ENCODE measurements at places on chromosomes 2 and 18.

GRCh38 chr18:69992776-69993175, 45.1 kb upstream of the CD226 start:
- no peak for DNase-seq

DNA sequence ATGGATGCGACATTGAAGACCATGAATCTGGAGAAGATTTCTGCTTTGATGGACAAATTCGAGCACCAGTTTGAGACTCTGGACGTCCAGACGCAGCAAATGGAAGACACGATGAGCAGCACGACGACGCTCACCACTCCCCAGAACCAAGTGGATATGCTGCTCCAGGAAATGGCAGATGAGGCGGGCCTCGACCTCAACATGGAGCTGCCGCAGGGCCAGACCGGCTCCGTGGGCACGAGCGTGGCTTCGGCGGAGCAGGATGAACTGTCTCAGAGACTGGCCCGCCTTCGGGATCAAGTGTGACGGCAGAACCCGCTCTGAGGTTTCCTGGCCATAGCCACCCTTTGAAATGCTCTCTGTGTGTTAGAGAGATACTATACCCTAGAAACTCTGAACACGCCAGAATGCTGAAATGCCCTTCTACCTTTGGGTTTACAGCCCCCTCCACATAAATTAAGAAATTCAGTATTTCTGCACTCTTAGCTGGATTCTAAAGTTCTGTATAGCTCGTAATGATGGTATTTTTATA, 659 bp downstream of the CHMP1B start:
- DNase-seq: no peak

DNA sequence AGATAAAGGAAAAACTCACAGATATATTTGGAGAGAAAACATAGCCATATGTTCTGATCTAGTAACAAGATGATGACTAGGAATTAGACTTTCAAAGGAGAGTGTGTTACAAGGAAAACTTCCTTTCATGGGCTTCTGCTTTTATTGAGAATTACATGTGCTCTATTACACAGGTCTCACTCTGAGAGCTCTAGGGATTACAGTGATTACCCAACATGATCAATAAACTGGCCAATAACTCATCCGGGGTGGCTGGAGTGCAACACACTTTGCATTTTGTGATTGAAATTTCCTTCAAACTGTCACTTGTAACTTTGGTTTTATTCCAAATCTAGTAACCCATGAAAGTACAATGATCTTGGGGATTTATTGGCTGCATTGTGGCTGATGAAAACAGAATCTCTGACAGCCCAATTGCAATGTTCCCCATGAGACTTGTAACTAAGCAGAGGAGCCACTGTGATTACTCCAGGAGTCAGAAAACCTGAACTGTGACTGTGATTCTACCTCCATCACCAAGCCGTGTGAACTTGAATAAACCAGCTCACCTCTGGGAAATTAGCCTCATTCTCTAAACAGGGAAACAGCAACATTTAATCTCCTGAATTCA, 40.2 kb upstream of the LRRC30 start:
- DNase-seq: no peak

DNA sequence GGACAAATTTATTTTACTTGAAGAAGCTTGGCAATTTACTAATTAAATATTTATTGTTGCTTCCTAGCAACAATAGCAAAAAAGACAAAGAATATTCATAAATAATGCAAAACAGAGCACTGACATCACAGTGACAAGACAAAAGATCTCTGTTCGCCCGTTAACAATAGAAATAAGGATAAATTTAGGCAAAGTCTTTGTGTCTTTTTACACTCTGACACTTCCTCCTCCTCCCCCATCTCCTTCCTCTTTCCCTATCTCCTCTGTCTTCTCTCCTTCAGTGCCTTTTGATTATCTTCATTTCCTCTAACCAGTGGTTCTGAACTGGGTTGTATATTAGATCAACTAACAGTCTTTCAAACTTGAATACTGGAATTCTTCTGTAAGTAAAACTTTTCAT, 808.4 kb downstream of the ERBB4 start:
- DNase-seq: no peak

DNA sequence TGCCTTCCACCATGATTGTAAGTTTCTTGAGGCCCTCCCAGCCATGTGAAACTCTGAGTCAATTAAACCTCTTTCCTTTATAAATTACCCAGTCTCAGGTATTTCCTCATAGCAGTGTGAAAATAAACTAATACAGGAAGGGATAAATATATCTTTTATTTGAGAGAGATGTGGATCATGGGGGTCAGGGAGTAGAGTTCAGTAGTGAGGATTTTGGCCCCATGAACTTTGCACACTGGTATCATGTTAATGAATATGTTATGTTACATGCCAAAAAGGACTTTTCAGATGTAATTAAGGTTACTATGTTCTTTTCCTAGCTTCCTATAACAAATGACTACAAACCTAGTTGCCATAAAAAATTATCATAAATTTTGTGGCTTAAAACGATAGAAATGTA, 1393.7 kb downstream of the DSC3 start:
- DNase-seq: no peak

DNA sequence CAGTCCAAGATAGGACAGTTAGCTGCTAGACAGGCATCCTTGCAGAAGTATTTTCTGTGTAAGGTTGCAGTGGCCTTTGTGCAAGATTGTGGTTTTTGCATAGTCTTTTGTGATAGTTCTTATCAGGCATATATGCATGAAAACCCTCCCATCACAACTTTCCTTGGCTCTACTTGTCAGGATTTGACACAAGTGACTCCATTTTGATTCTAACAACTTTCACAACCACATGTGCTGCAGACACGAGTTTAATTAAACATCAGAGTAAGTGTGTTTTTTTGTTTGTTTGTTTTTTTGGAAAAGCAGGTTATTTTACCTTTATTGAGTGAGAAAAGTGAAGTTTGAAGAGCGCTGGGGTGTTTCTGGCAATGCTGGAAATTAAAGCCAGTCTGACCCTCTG, 902.0 kb upstream of the GCFC2 start:
- DNase-seq: no peak

- DNase-seq: no peak
These were observed 29.6 kb downstream of the ARHGAP25 start for GRCh38 chr2:68764041-68764805.

DNA sequence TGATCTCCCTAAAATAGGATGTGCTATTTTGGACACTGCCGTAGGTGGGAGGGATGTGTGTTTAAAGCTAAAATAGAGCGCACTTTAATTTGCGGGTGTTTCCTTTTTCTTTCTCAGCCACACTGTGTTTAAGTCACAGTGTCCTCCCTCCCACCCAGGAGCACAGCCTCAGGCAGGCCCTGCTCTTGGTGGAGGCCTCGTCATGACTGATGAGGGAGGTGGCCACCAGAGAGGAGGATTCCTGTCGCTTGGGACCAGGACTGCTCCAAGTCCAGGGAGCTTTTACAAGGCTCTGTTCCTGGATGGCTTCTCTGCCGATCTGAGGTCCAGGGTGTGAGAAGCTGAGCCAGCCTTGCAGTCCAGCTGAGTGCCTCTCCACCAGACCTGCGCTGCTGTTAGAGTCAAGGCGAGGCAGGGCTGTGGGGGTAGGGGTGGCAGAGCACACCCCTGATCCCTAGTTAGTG, 33.5 kb downstream of the INPP4A start:
- DNase-seq: no peak

- no peak for DNase-seq
These were observed 645.3 kb upstream of the RAB6C start for GRCh38 chr2:129334128-129334527.

- DNase-seq: no peak
These were observed 610.0 kb upstream of the CDH2 start for GRCh38 chr18:28786926-28787325.

GRCh38 chr18:61127714-61128467, 205.3 kb upstream of the CDH20 start:
- no peak for DNase-seq

DNA sequence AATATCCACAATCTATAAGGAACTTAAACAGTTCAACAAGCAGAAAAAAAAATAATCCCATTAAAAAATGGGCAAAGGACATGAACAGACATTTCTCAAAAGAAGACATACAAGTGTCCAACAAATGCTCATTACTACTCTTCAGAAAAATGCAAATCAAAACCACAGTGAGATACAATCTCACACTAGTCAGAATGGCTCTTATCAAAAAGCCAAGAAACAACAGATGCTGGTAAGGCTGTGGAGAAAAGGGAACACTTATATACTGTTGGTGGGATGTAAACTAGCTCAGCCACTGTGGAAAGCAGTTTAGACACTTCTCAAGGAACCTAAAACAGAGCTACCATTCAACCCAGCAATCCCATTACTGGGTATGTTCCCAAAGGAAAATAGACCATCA, 7.2 kb upstream of the CRYGB start:
- no peak for DNase-seq

DNA sequence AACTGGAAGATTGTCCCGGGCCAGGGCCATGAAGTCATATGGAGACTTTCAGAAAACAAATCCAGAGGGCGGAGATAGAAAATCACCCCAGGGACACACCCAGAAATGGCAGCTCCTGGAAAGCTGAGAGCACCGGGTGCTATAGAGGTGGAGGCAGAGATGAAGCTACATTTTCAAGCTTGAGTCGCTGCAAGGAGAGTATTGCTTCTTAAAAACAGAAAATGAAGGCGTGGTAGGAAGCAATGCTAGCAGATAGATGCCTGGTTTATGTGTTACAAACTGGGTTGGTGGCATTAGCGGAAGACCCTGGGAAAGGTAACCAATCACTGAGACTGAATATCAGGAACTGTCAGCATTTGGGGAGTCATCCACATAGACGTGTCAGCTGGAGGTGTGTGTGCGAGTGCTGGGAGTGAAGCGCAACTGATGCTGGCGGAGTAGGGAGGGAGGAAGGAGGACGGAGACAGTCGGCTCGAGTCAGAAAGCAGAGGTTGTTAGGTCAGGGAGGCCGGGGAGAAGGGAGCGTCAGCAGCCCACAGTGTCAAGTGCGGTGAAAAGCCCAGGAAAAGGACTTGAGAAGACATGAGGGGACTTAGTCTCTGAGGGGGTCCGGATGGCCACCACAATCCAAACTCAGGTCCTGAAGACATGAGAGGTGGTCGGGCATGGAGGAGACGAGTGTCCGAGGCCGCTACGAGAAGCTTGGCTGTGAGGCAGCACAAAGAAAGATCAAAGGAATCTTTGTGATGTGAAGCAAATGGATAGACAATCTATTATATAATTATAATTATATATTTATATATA, 45.4 kb downstream of the C18orf63 start:
- no peak for DNase-seq

GRCh38 chr2:177629357-177630024, 236.9 kb downstream of the AGPS start:
- no peak for DNase-seq

DNA sequence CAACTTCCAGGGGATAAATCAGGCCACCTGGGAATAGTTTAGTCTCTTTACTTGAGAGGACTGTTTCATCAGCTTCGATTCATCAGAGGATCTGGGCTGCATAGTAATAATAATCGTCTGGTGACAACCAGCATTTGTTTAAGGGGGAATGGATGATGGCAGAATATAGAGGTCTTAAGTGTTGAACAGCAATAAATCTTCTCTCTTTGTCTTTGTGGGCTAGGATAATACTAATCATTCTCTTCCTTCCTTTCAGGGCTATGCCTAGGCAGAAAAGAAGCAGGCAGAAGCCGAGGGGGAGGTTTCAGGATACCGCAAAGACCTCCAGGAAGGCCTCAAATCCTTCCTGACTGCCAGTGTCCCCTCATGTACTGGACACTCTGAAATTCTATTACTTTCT, 150.4 kb upstream of the GAREM1 start:
- DNase-seq: no peak

GRCh38 chr2:145323512-145323911, 803.6 kb upstream of the ZEB2 start:
- DNase-seq: no peak

DNA sequence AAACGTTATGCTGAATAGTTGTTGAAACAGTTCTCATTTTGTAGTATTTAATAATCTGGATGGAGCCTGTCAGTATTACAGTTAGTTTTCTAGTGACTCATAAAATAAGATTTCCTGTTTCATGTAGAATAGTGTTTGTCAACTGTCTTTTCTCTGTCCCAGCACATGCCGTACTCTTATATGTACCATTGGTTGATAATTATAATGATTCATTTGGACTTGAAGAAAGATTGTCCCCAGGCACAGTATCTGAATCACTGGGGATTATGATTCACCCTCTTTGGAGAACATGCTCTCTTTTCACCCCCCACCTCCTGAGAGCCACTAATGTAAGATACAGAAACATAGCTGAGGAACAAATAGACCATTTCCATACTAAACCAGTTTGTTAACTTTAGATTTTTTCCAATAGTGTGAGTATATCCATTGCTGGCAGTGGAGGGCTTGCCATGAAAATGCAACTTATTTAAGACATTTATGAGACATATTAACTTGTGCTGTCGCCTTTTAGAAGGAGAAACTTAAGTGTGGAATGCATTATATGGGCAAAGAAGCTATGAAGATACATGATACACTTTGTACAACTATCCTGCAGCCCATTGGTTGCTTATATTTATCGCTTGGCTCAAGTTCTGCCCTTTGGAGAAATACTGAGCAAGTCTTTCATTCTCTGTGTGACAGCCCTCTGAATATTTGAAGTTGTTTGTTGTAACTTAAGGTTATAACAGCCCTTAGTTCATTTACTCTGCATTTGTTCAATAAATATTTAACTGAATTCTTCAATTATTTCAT, 12.4 kb downstream of the COPS8 start:
- DNase-seq: no peak

- no peak for DNase-seq
These were observed 38.4 kb downstream of the PKP4 start for GRCh38 chr2:158495175-158495574.

- no peak for DNase-seq
These were observed 135.2 kb downstream of the LAMA1 start for GRCh38 chr18:6982398-6982797.

DNA sequence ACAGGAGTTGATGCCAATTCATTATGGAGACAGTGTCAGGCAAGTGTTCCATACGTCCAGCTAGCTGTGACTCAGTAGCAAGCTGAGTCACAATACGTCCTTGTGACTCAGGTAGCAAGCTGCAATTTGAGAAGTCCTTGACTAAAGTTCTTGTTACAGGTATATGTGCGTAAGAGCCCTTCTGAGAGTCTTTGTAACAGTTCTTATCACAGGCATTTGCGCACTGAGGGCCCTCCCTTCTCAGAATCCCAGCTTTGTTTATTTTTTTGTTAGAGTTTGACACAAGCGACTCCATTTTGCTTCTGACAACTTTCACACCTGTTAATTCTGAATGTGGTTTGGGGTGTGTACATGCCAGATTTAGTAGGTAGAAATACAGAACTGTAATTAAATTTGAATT, 20.1 kb upstream of the ACMSD start:
- no peak for DNase-seq

DNA sequence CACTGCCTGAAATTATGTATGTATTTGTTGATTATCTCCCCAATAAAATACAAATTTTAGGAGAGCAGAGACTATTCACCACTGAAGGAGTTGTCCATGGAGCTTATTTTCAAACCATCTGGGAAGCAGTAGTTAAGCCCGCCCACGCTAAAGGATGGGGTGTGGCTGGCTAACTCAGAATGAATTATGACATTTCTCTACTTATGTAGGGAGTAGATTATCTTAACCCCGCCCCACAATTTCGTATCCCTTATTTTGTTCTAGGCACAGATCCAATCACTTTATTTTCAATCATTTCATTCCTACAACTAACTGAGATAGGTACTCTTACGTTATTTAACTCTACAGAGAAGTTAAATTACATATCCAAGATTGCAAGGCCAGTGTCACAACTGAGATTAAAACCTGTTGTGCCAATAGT, 1.4 kb upstream of the LAPTM4A start:
- no peak for DNase-seq

- no peak for DNase-seq
These were observed 364.9 kb downstream of the IRS1 start for GRCh38 chr2:226434702-226435101.
